Keratinocyte (primary cell): ENCODE measurements at places on chromosomes 3 and 15.
A peak's percentile ranks its signal among the peaks of the same experiment; 100 is the strongest.

DNA sequence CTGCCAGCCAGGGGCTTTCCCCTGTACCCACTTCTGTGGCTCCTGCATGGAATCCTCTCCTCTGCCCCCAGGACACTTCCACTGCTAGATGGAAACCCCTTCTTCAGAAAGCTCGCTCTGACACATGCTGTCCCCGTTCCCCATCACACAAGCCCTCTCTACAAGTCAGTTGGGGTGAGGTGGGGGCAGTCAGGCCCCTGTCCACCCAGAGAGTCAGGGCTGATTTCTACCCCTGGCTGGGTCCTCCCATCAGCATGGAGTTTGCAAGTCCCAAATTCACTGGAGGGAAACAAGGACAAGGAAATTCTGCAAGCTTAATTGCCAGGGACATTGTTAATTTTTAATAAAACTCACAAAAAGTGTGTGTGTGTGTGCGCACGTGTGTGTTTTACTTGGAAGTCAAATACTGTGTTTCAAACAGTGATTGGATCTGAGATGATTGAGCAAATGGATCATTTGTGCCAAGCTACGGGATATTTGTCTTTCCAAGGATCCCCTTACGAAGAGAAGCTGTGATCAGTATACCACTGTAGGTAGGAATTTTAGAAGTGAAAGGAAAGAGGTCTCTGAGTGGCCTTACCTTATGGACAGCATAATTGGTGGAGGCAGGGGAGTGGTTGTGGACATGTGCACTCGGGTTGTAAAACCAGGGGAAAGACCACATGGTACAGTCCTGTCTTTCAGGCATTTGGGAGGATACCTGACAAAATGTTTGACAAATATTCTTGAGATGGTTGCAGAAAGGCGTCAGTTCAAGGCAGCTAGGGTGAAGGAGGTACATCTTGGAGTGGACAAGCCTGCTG is 1.5 kb upstream of the AMOTL2 start:
- no peaks in the 10 kb centered on the region for H3K27me3 ChIP-seq
- H3K4me1 ChIP-seq, result peaks cover 60% of the 10 kb centered on the region
- DNase-seq, result no peak
- no peak overlapping the region for H3K4me3 ChIP-seq
- peaks cover 9% of the 10 kb centered on the region for H3K36me3 ChIP-seq
- H3K27ac ChIP-seq, result no peak overlapping the region

GRCh38 chr3:113339616-113340244 is 101.6 kb downstream of the CFAP44 start:
- H3K4me3 ChIP-seq, result no peak overlapping the region
- no peak for DNase-seq
- no peaks in the 10 kb centered on the region for H3K36me3 ChIP-seq
- no peaks in the 10 kb centered on the region for H3K27me3 ChIP-seq

- no peak overlapping the region for H3K4me3 ChIP-seq
- no peaks in the 10 kb centered on the region for H3K27me3 ChIP-seq
- H3K27ac ChIP-seq, result no peak overlapping the region
- DNase-seq, result no peak
Observed at GRCh38 chr3:178044320-178044719, 491.9 kb upstream of the KCNMB2 start.

DNA sequence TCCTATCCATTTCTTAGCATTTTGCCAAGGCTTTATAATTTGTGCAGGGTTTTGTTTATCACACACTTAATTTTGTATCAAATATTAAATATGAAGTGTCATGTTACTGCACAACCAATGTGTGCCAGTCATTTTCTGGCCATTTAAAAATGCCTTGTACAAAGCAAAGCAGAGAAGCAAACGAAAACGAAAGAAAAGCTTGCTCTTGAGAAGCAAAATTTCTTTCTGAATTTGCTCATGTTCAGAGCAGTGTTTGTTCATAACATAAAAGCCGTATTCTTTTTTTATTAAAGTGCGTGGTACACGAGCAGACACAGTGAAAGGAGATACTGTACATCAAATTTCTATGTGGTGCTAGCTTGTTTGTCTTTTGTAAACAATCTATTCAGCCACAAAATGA is 792.6 kb downstream of the NAALADL2 start:
- no peaks in the 10 kb centered on the region for H3K36me3 ChIP-seq
- H3K27ac ChIP-seq, result no peak overlapping the region
- no peak for DNase-seq
- H3K4me1 ChIP-seq, result no peaks in the 10 kb centered on the region

DNA sequence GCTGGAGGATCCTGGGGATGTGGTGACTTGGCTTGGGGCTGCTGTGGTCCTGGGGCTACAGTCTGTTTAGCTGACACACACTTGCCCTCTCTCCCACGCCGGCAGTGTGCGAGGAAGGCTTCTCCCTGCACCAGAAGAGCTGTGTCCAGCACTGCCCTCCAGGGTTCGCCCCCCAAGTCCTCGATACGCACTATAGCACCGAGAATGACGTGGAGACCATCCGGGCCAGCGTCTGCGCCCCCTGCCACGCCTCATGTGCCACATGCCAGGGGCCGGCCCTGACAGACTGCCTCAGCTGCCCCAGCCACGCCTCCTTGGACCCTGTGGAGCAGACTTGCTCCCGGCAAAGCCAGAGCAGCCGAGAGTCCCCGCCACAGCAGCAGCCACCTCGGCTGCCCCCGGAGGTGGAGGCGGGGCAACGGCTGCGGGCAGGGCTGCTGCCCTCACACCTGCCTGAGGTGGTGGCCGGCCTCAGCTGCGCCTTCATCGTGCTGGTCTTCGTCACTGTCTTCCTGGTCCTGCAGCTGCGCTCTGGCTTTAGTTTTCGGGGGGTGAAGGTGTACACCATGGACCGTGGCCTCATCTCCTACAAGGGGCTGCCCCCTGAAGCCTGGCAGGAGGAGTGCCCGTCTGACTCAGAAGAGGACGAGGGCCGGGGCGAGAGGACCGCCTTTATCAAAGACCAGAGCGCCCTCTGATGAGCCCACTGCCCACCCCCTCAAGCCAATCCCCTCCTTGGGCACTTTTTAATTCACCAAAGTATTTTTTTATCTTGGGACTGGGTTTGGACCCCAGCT is 2.9 kb upstream of the FES start:
- peaks cover 11% of the 10 kb centered on the region for H3K36me3 ChIP-seq
- DNase-seq, result no peak
- H3K4me3 ChIP-seq, result no peak overlapping the region
- no peak overlapping the region for H3K27ac ChIP-seq
- no peaks in the 10 kb centered on the region for H3K4me1 ChIP-seq
- H3K27me3 ChIP-seq, result no peaks in the 10 kb centered on the region

DNA sequence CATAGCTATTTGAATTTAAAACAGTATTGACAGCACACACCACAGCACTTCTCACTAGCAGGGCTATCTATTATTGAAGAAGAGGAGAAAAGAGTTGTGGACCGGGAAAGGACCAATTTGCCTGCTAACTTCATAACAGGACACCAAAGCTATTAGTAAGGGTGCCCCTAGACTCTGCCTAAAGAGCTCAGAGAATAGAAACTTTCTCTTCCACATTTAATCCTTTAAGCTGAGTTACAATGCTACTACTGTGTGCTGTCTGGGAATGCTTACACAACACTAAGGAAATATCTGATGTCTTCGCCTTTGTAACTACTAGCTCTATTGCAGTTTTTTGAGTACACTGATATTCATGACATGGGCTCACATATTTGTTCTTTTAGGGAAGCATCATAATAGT is 13.5 kb upstream of the AADAC start:
- H3K4me1 ChIP-seq, result peaks cover 6% of the 10 kb centered on the region
- H3K4me3 ChIP-seq, result no peak overlapping the region
- H3K27ac ChIP-seq, result no peak overlapping the region
- H3K36me3 ChIP-seq, result no peaks in the 10 kb centered on the region
- DNase-seq, result no peak
- H3K27me3 ChIP-seq, result no peaks in the 10 kb centered on the region

DNA sequence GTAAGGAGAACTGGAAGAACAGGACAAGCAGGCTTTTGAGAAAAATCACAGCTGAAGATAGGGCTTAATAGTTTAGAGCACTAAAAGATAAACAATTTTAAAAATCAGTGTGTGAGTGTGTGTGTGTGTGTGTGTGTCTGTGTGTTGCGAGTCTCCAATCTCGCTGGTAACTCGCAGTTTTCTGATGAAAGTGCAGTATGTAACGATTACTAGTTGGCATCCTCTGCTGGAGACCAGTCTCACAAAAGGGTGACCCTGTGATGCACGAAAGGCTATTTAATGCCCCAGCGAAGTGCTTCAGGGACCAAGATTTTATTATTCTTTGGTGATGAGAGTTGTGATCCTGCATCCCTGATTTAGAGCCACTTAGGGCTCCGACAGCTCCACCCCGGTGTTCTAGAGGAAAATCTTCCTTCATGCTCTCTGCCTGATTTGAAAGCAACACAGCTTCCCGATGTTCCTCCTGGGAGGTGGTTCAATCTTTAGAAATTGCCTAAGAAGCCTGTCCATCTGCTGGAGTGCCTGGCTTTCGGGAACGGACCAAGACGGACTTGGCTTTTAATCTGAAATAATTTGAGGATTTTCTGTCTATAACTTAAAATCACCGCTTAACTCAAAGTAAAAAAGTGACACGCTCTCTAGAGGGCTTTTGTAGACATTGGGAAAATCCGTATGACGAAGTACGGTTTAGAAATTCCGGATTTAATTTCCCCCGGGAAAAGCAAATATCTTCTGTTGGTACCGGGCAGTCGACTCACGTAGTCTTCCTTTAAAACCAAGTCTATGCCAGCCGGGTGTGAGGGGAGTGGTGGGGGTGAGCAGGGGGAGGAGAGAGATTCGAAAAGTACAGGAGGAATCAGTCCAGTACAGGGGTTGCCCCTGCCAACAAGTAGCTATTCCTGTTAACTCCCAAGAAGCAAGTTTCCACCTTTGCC is 1.1 kb upstream of the ALCAM start:
- peak overlapping the region; percentile 34 for H3K4me3 ChIP-seq
- peaks cover 51% of the 10 kb centered on the region for H3K4me1 ChIP-seq
- H3K36me3 ChIP-seq, result no peaks in the 10 kb centered on the region
- H3K27me3 ChIP-seq, result no peaks in the 10 kb centered on the region
- H3K27ac ChIP-seq, result peak overlapping the region; percentile 96

- H3K4me3 ChIP-seq, result no peak overlapping the region
- H3K27me3 ChIP-seq, result no peaks in the 10 kb centered on the region
- no peaks in the 10 kb centered on the region for H3K36me3 ChIP-seq
- no peak for DNase-seq
Observed at GRCh38 chr3:30704931-30705890, 98.8 kb downstream of the TGFBR2 start.

DNA sequence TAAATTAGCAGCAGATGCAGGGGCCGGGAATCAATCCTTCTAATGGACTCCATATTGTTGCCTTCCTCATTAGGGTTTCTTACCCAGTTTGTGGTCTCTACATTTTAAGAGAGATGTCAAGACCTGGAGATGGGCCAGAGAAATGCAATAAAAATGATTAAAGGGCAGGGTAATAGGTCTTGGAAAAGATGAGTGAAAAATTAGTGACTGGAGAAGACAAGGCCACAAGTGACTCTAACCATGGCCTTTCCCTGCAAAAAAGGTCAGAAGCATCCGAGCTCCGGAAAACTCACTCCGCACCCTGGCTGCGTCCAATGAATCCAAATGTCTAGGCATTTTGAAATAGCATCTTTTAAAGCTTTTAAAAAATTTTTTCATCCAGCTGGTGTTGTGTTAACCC is 152.8 kb downstream of the ARRDC4 start:
- no peak overlapping the region for H3K27ac ChIP-seq
- DNase-seq, result no peak
- H3K27me3 ChIP-seq, result no peaks in the 10 kb centered on the region

- H3K27ac ChIP-seq, result no peak overlapping the region
- H3K27me3 ChIP-seq, result no peaks in the 10 kb centered on the region
- DNase-seq, result no peak
- H3K4me1 ChIP-seq, result no peaks in the 10 kb centered on the region
- H3K4me3 ChIP-seq, result no peak overlapping the region
- peaks cover 7% of the 10 kb centered on the region for H3K36me3 ChIP-seq
Observed at GRCh38 chr3:124972457-124972856, 37.9 kb upstream of the MUC13 start.

GRCh38 chr3:44950275-44950734 is 25.7 kb downstream of the ZDHHC3 start:
- peaks cover 6% of the 10 kb centered on the region for H3K36me3 ChIP-seq
- H3K4me3 ChIP-seq, result no peak overlapping the region
- peaks cover 25% of the 10 kb centered on the region for H3K4me1 ChIP-seq
- no peak for DNase-seq
- H3K27ac ChIP-seq, result no peak overlapping the region

DNA sequence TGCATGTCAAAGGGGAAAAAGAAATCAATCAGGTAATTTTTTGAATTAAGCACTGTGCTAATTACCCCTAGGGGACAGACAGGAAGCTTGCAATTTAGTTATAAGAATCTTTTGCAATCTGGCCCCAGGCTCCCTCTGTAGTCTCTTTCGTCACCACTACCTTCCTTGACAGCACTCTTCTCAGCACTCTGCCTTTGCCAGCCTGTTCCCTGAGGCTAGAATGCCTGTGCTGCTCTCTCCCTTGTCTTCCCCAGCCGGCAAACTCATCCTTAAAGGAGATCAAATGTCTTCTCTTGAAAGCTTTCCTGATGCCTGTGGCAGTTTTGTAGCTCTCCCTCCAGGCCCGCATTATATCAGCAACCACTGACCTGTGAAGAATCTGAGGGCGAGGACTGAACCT is 32.4 kb upstream of the PRTG start:
- peak; percentile 19 for DNase-seq
- H3K4me3 ChIP-seq, result no peak overlapping the region
- H3K36me3 ChIP-seq, result no peaks in the 10 kb centered on the region
- H3K27ac ChIP-seq, result no peak overlapping the region
- H3K4me1 ChIP-seq, result no peaks in the 10 kb centered on the region
- no peaks in the 10 kb centered on the region for H3K27me3 ChIP-seq

- H3K4me3 ChIP-seq, result no peak overlapping the region
- no peak for DNase-seq
- no peak overlapping the region for H3K27ac ChIP-seq
Observed at GRCh38 chr15:86055688-86056087, 24.0 kb upstream of the AGBL1 start.

DNA sequence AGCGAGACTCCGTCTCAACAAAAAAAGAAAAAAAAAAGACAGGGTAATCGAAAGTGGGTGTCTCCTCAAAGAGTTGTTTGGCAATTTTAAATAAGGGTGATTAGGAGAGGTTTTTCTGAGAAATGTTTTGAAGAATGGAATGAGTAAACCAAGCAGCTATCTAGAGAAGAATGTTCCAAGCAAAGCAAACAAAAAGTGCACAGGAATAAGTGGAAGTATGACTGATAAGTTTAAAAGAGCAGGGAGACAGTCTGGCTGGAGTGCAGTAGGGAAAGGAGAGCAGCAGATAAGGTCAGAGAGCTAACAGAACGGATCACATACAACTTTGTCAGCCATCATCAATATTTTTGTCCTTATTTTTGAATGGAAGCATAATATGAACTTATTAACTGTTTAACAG is 853.5 kb downstream of the TUSC7 start:
- H3K27me3 ChIP-seq, result no peaks in the 10 kb centered on the region
- H3K4me3 ChIP-seq, result no peak overlapping the region
